ENCODE measurements at places on chromosomes 4 and X.

DNA sequence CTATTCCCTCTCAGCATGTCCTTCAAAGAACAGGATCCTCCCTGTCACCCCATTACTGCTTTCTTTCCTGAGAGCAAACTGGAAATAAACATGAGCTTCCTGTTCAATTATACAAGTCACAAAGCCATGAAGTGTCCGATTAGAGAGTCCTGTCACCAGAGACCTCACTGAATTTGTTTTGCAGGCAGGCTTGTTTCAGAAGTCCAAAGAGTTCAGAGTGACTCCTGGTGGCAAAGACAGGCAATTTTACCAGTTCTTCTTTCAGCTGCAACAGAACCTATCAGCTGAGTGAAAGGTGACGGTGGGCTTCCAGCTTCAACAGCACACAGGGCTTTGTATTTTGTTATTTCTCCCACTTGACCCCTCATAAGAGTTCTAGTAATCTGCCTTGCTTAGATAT is 6.4 kb downstream of the ELK1 start:
- DNase-seq, result no peak

DNA sequence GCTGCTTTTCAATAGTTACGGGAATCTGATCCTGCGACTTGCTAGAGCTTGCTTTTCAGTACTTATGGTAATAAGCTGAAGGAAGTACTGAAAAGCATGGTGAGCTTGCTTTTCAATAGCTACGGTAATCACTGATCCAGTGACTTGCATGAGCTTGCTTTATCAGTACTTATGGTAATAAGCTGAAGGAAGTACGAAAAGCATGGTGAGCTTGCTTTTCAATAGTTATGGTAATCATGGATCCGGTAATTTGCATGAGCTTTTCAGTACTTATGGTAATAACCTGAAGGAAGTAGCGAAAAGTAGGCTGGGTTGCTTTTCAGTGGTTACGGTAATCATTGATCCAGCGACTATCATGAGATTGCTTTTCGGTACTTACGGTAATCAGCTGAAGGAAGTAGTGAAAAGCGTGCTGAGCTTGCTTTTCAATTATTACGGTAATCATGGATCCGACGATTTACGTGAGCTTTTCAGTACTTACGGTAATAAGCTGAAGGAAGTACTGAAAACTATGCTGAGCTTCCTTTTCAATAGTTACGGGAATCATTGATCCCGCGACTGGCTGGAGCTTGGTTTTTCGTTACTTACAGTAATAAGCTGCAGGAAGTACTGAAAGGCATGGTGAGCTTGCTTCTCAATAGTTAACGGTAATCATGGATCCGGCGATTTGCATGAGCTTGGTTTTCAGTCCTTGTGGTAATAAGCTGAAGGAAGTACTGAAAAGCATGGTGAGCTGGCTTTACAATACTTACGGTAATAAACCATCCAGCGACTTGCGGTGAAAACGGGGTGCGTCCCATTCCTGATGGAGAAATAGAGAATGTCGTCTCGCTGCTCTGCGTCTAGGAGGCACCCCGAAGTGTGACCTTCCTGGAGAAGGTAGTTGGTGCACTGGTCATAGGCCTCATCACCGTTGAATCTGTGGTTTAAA is 6.5 kb downstream of the CRLF2 start:
- no peak for DNase-seq

- no peak for DNase-seq
Observed at GRCh38 chr4:82968972-82969371, 41.7 kb downstream of the LIN54 start.

- no peak for DNase-seq
Observed at GRCh38 chr4:108003982-108004515, 14.4 kb downstream of the HADH start.

DNA sequence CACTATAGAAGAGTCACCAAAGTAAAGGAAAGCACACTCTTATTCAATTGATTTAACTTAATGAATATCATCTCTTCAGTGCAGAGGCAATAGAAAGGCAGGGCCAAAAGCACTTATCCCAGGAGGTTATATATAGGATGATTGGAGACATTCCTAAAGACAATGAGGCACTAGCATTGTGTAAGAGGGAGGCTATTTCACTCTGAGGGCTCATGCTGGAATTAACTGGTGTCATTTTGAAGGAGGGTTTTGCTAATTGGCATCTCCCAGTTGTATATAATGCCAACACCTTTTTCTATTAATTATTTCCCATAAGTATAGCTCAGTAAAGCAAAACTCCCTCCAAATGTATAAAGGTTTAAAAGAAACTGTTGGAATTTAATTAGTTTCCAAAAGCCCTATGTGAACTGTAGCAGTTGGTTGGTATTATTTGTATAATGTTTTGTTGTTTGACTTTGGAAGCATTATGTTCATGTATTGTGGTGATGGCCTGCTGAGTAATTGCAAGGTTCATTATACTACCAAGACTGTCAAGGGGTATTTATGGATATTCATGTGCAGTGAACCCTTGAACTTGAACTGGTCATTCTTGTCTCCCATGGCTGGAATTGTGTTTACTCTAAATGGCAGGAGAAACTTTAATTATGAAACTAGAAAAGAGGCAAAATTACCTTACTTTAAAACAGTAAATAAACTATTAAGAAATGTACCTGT is 270.3 kb downstream of the BMPR1B start:
- DNase-seq, result no peak

GRCh38 chrX:119181491-119181890 is 53.9 kb upstream of the KIAA1210 start:
- DNase-seq, result no peak

- no peak for DNase-seq
Observed at GRCh38 chrX:125439194-125439849, 119.7 kb downstream of the TEX13C start.

DNA sequence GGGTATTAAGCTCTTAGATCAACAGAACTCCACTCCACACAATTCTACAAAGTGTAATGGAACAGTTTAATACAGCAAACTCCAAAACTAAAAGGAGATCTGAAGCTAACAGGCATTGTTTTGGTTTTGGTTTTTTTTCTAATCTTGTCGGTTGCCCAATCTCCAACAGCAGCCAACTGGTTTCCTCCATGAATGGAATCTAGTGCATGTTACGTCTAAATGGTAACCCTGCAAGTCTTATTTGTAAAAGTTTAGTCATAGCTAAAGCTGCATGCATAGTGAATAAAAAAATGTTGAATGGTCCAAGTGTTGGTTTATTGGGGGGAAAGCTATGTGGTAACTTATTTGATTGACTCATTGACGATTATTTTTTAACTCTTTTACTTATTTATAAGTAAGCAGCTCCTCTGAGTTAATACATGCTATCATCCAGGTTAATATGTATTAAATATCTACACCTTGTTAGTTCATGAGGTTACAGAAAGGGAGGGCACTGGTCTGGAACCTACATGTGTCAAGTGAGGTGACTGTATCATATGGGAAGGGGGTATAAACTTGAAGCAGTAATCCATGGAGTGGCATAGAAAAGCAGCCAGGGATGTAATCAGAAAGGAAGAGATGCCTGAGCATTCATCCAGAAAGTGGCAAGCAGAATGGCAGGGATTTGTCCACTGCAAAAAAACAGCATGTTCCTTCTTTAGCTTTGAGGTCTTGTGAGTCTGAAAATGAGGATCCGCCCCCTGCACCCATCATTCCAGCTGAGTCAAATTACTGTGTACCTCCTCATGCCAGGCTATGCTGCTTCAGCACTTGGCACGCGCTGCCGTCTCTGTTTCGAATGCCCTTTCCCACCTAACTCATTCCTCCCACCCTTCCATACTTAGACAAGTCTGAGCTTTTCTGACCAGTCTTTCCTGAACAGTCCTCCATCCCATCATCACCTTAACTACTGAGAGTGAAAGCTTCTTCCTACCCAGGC is 81.7 kb downstream of the PDGFC start:
- no peak for DNase-seq
